ENCODE measurements at places on chromosomes 3 and 15.

GRCh38 chr3:82416830-82417229 lies 655.4 kb upstream of the GBE1 start:
- DNase-seq: no peak

DNA sequence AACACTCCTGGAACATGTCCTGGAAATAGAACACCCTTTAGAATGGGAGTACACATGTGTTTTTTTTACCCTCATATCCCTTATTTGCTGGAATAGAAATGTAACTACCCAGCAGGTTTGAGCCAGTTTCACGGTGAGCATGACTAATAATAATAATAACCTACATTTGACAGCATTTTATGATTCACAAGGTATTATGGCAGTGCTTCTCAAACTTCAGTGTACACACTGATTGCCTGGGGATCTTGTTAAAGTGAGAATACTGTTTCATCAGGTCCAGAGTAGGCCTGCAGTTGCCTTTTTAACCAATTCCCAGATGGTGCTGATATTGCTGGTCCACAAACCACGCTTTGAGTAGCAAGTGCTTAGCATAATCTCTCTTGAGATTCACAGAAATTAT lies 63.9 kb downstream of the NFKBIZ start:
- DNase-seq: no peak

DNA sequence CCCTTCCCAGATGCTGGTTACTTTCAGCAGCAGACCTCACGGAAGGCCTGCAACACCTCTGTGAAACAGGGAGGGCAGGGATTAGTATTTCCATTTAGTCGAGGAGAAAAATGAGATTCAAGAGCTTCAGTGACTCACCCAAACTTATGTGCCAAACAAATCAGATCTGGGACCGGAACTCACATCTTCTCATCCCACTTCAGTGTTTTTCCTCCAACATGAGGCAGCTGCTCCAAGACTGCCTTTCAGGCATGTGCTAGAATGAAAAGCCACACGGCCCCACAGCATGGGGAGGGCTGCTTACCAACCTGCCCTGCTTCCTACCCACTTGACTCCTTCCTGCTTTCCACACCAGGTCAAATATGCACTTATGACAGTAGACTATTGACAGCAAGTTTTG lies 129.4 kb upstream of the SLC24A5 start:
- no peak for DNase-seq

- DNase-seq: no peak
Observed at GRCh38 chr15:92034227-92034626, 180.7 kb downstream of the SLCO3A1 start.

DNA sequence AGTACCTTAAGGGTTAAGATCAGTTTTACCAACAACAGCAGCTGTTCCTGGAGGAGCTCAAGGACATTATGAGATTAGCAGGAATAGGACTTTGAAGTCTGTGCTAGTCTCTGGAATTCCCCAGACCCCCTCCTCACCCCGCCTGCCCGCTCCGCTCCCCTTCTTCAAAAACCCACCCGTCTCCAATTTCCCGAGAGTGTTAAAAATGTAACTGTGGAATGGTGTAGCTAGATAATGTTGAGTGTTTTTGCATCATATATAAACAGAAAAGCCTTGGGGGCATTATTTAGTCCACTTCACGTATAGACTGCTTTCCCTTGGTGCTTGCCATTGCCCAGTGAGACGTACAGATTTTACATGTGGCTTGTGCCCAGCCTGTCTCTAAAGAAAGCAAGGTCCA lies 65.0 kb upstream of the SEMA6D start:
- DNase-seq: no peak

DNA sequence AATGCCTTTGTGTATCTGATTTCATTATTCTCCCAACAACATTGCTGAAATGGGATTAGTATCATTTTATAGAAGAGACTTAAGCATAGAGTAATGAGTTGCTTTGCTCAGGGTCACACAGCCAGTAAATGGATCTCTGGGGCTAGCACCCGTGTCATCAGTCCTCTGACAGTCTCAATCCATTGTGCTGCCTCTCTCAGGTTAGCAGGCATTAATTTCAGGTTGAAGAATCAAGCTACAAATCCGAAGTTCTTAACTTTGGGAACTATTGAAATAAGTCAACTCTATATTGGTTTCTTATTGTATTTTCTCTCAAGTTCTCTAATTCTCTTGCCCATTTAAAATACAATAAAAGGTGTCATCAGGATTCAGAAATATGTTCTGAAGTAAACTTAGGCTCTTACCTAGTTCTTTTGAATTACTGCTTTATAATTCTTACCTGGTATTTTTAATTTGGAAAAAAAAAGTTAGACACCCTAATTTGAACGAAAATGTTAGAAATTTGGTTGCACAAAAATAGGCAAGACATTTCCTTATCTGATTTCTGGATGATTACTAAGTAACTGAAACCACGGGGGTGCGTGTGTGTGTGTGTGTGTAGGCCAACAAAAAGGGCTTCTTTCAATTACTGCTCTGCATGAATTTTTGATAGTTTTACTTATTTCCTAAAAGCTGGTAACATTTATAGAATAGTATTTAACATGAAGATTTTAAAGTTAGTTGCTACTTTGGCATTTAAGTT lies 189.8 kb downstream of the MBNL1 start:
- DNase-seq: no peak

DNA sequence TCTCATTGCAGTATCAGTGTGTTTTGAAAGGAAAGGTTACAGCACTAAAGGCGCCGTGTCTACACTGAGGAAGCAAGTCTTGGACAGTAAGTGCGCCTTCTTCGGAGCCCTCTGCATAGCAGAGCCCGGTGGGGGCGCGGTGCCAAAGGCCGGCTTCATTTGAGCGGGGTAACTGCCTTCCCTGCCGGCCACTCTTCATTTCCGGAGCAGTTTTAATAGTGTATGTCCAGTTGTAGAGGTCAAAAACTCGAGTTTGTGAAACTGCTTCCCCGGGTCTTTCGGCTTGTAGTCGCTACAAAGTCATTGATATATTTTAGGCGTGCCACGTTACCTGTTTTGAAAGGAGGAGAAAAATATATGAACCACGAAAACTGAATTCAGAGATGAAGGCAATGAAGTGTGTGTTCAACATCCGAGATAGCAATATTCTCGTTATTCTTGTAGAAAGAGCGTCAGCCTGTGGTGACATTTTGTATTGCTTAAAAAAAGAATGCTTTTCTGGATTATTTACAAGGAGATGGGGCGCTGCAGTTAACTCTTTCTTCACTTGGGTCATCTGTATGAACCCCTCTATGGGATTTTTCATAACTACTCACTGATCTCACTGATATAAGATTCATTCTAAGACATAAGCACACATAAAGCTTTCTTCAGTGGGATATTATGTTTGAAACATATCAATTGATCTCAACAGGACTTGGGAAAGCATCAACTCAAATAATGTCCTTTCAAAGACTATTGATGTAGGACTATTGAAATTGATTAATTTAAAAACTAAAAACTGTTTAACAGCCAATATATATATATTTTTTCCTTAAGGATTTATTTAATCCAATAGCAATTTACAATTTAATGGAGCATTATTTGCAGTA lies 3.0 kb downstream of the ALCAM start:
- DNase-seq: no peak

- DNase-seq: no peak
Observed at GRCh38 chr15:74264081-74264501, 28.0 kb downstream of the CCDC33 start.

DNA sequence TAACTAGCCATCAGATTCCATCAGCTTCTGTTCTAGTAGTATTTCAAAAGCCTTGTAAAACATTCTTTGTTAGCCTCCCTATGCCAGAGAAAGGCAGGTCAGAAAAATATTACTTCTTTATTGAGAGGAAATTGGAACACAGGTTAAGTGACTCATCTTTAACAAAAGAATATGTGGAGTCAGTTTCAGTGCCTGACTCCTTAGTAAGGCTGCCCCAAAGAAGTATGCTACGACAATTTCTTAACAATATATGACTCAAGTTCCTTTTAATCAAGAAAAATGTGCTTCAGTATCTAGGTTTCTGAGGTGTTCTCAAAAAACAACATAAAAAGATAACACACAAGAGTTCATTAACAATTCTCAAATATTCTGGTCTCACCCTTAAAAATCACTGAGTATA lies 139.2 kb downstream of the VPS13C start:
- DNase-seq: no peak

GRCh38 chr15:52005748-52006701 lies 13.0 kb upstream of the MAPK6 start:
- DNase-seq: no peak

Data from GM18507 (cell line).